ENCODE measurements at places on chromosomes 6 and 20. TPM values are rescaled to one million over a fixed set of nuclear protein-coding genes. Genes with fewer than 3 reads are reported as not detected.

MAP3K4 gene
- total RNA-seq = 42.9 TPM

BTN1A1 gene
- total RNA-seq = not detected

CDH26 gene
- total RNA-seq = 1.5 TPM

VSX1 gene
- total RNA-seq = not detected

COQ3 gene
- total RNA-seq = 14.9 TPM

KCNQ5 gene
- 5.2 TPM for total RNA-seq

ADGRF5 gene
- not detected for total RNA-seq

ZSCAN9 gene
- total RNA-seq = 2.8 TPM

EYS gene
- not detected for total RNA-seq

SPATA2 gene
- total RNA-seq = 8.6 TPM

OOEP gene
- total RNA-seq = not detected

HCRTR2 gene
- not detected for total RNA-seq

MEP1A gene
- not detected for total RNA-seq

SPATS1 gene
- not detected for total RNA-seq

KCNQ2 gene
- total RNA-seq = not detected

DPPA5 gene
- not detected for total RNA-seq

MYH7B gene
- total RNA-seq = 0.61 TPM

DEFB118 gene
- not detected for total RNA-seq

KIAA1755 gene
- not detected for total RNA-seq

ARFGEF3 gene
- total RNA-seq = 0.85 TPM

CTAGE9 gene
- total RNA-seq = not detected

CFB gene
- total RNA-seq = 0.82 TPM

EMILIN3 gene
- not detected for total RNA-seq

ZNF165 gene
- 3.7 TPM for total RNA-seq

GABRR1 gene
- total RNA-seq = not detected

PRPH2 gene
- total RNA-seq = not detected

RCAN2 gene
- total RNA-seq = 5.4 TPM

IMPG1 gene
- total RNA-seq = not detected

IPCEF1 gene
- 10.5 TPM for total RNA-seq

TFAP2D gene
- total RNA-seq = not detected

CEP250 gene
- total RNA-seq = 47.2 TPM

SLC22A3 gene
- not detected for total RNA-seq

TPBG gene
- 0.34 TPM for total RNA-seq

SLC12A5 gene
- total RNA-seq = 0.97 TPM

RBPJL gene
- total RNA-seq = not detected

F13A1 gene
- not detected for total RNA-seq

ISM1 gene
- 0.36 TPM for total RNA-seq

LSM14B gene
- total RNA-seq = 35.1 TPM

GJA10 gene
- total RNA-seq = not detected

HLA-G gene
- 0.38 TPM for total RNA-seq

C4B gene
- total RNA-seq = 3.1 TPM

KCNK17 gene
- not detected for total RNA-seq

MCCD1 gene
- not detected for total RNA-seq

PRICKLE4 gene
- total RNA-seq = not detected

ARMH2 gene
- total RNA-seq = not detected

EEF1A2 gene
- 1.1 TPM for total RNA-seq

RSPH4A gene
- total RNA-seq = not detected

TSPO2 gene
- not detected for total RNA-seq

DDRGK1 gene
- 72.1 TPM for total RNA-seq

NTSR1 gene
- total RNA-seq = not detected

HAO1 gene
- not detected for total RNA-seq

MOG gene
- total RNA-seq = not detected

TRDN gene
- total RNA-seq = not detected

Measured in activated CD4-positive, alpha-beta memory T cell treated with anti-CD3 and anti-CD28 coated beads for 36 hours (primary cell).